Activated naive CD4-positive, alpha-beta T cell treated with anti-CD3 and anti-CD28 coated beads for 36 hours (primary cell): ENCODE measurements at places on chromosomes 4 and X.

GRCh38 chr4:128461291-128462102, 173.9 kb upstream of the PGRMC2 start:
- no peak for DNase-seq

DNA sequence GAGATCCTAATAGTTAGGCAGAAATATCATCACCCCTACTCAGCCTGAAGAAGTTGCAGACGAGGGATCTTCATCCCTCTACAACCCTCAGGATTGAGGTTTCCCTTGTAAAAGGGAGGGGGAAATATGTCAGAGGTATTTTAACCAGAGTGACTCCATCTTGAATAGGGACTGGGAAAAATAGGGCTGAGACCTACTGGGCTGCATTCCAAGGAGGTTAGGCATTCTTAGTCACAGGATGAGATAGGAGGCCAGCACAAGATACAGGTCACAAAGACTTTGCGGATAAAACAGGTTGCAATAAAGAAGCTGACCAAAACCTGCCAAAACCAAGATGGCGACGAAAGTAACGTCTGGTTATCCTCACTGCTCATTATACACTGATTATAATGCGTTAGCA, 17.5 kb downstream of the IL13RA2 start:
- DNase-seq: no peak

- no peak for DNase-seq
These were observed 610.7 kb upstream of the CPXCR1 start for GRCh38 chrX:88136328-88136727.

DNA sequence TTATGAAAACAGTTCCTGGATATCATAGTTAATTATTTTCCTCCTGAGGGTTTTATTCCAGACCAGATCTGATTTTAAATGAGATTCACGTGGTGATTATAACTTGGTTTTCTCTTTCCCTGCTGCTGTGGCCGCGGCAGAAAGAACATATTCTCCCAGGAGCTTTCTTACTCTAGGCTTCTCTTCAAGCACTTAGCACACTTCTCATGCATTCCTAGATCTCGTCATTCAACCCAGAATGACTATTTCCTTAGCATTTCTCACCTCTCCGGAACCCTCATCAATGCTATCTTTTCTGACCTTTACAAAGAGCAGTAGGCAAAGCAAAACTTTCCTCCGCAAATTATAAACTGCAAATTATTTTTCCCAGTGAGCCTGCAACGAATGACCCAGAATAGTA, 122.9 kb downstream of the GPAT3 start:
- DNase-seq: no peak

DNA sequence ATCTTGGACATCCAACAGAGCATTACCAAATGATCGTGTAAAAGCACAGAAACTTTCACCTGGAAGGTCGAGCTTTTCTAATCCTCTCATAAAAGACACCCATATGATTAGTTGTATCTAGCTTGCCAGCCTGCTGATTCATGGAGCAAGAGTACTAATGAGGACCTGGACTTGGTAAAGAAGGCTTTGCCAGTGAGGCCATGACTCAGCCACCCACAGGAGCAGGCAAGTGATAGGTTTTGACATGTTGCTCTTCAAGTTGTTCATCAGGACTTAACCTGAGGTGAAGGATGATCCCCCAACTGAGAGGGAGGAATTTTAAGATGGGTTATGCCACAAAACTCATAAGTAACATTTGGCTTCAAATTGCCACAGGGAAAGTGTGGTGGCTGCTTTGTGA, 24.7 kb upstream of the EPGN start:
- no peak for DNase-seq

GRCh38 chr4:38668203-38668971, 4.4 kb downstream of the KLF3 start:
- DNase-seq: no peak

DNA sequence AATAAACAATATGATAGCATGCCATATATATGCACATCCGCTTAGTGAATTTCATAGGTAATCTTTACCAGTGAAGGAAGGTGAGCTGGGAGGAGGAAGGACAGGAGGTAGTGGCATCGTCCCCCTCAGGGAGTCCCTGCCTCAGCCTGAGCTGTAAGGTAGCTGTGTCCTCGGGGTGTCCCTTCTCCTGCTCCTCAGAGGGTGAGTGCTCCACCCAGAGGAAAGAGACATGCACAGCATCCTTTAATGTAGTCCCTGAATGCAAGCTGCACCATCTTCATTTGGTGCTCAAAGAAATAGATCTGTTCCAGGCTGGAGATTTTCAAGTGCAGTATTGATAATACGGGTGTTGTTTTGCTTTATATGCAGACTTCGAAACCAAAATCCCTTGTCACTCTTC, 330.4 kb upstream of the SFRP2 start:
- no peak for DNase-seq

- DNase-seq: no peak
These were observed 20.3 kb upstream of the LSM6 start for GRCh38 chr4:146155152-146155724.

DNA sequence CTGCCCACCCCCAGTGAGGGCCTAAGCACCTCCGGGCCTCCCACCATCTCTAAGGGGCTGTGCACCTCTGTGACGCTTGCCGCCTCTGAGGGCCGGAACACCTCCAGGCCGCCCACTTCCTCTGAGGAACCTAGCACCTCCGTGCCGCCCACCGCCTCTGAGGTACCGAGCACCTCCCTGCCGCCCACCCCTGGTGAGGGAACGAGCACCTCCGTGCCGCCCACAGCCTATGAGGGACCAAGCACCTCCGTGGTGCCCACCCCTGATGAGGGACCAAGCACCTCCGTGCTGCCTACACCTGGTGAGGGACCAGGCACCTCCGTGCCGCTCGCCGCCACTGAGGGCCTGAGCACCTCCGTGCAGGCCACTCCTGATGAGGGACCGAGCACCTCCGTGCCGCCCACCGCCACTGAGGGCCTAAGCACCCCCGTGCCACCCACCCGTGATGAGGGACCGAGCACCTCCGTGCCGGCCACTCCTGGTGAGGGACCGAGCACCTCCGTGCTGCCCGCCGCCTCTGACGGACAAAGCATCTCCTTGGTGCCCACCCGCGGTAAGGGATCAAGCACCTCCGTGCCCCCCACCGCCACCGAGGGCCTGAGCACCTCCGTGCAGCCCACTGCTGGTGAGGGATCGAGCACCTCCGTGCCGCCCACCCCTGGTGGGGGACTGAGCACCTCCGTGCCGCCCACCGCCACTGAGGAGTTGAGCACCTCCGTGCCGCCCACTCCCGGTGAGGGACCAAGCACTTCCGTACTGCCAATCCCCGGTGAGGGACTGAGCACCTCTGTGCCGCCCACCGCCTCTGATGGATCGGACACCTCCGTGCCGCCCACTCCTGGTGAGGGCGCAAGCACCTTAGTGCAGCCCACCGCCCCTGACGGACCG, 977 bp downstream of the MAGEE1 start:
- peak; percentile 42 for DNase-seq

GRCh38 chr4:137408527-137409177, 123.6 kb downstream of the PCDH18 start:
- DNase-seq: no peak

DNA sequence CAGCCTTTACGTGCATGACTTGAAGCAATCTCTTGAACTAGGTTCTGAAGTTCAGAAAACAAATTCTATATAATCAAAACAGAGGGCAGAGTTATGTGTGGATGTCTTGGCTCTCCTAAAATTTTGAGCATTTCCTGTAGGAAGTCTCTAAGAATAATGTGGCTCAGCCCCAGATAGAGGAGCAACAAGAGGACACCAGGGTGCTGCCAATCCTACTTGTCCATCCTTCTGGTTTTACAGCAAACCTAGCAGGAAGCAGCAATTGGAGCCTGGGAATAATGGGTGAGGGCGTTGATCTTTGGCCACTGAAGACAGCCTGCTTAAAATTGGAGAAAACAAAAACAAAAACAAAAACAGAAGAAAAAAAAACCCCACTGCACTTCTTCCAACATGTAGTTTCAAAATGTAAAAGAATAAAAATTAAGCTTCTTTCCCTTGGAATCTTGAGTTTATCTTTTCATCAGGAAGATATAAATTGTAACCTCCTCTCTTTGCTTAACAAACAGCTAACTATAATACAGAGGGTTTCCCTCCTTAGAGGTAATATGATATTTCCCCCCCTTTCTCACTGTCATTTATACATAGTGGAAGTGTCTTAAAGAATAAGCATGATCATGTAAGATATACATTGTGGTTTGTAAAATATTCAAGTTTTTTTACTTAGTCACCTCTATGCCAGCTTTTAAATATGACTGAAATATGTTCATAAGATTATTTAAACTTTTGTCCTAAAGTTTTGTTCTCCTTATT, 130.6 kb downstream of the FBXO8 start:
- DNase-seq: no peak

- DNase-seq: no peak
These were observed 108.8 kb upstream of the MYOZ2 start for GRCh38 chr4:119026662-119027444.

GRCh38 chr4:109994415-109994827, 81.7 kb downstream of the EGF start:
- DNase-seq: no peak
